Activated CD8-positive, alpha-beta memory T cell treated with anti-CD3 and anti-CD28 coated beads for 4 hours (primary cell): ENCODE measurements at places on chromosomes 2 and 18.

DNA sequence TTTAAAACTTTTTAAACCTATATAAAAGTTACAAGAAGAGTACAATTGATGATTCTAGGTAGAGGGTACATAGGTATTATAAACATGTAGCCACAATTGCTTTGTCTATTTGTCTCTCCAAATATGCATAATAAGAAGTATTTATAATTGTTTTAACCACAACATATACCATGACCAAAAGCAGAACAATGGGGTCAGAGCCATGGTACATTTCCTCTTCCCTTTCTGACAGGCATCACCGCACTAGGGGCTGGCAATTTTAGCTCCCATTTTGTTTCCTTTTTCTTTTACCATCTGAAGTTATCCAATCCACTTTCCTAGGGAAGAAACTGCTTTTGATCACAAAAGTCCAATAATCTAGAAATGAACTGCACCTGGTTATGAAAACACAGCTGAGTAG, 49.3 kb downstream of the TMX3 start:
- DNase-seq: no peak

- no peak for DNase-seq
Measured at GRCh38 chr2:183063083-183063482, 15.5 kb upstream of the DUSP19 start.

DNA sequence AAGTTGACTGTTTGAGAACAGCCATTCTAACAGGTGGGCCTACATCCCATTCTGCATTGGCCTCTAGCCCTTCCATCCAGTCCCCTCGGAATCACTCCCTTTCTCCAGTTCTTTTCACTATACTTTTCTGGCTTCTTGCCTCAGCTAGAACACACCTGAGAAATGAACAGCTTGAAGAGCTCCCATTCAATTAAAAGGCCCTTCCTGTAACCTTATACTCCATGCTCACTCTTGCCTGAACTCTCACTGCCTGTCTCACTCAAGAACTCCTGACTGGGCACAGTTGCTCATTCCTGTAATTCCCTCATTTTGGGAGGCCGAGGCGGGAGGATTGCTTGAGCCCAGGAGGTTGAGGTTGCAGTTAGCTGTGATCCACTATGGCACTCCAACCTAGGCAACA, 23.6 kb downstream of the CHRNA1 start:
- DNase-seq: no peak

GRCh38 chr2:134290358-134290757, 36.5 kb downstream of the MGAT5 start:
- DNase-seq: no peak

DNA sequence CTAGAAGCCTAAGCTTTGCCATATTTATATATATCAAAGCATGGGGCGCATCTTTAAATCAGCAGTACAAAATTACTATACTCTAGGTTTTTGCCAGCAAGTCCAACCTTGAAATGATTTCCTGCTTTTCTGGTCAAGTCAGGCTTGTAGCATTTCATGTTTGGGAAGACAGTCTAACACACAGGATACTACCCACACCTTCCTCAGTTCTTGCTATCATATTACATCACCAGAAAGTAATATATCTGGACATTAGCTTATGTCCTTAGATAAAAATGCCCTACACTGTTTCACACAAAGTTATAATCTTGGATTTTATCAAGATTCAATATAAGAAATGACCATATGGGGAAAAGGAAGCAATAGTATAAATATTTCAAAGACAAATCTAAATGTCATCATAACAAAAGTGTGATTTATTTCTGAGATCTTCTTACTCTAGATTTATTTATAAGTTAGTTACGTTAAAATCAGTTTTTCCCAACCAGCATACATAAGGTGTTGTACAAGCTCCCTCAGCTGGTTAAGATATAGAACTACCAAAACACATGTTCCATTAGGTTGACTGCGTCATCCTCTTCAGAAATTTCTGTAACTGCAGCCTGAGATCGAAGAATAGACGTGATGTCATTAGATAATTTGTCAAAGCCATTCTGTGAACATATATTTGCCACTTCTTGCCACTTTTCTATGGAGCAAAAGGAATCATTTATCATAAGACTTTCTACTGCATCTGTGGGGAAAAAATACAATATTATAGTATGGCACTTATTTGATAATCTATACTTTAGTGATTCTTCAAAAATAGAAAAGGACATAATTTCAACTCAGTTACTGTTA, 56.6 kb downstream of the CLHC1 start:
- no peak for DNase-seq

DNA sequence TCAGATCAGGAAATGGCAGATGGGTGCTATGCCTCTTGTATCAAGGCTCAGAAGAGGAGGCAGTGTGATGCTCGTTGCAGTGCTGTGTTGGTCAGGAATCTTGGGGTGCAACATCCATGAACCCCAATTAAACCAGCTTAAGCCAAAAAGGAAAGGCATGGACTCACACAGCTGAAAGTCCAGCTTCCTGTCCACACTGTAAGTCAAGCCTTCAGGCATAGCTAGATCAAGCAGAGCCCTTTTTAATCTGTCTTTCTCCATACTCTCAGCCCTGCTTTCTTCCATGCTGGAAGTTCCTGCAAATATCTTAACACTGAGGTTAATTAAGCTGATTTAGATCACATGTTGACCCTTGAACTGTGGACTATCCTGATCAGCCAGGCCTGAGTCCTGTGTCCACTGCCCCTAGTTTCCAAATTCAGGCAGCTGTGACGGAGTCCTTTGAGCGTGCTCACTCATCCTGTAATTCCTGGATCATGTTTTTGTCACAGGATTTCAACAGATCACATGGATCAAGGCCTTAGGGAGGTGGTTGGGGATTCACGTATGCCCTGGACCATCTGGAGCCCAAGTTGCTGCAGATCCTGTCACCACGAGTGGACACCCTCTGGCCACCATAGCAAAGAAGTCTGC, 4.5 kb upstream of the C2orf74 start:
- DNase-seq: no peak

- no peak for DNase-seq
Measured at GRCh38 chr18:42365591-42365990, 410.6 kb downstream of the PIK3C3 start.

- DNase-seq: no peak
Measured at GRCh38 chr2:195470622-195471021, 186.4 kb upstream of the SLC39A10 start.

- DNase-seq: no peak
Measured at GRCh38 chr2:210132239-210132638, 39.0 kb downstream of the KANSL1L start.

DNA sequence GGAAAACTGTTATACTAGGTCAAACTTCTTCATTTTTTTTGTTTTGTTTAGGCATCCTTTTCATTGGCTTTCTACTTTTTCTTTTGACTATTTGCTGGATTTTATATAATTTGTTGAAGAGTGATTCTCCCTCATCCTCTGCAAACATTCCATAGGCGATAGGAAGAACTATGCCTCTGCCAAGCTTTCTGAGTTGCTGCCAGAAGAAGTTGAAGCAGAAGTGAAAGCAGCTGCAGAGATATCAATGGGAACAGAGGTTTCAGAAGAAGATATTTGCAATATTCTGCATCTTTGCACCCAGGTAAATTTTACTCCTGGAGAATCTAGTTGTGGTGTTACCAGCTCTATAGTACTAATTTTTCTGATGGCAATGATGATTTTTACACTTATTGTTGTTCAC, 25.4 kb downstream of the NOP58 start:
- DNase-seq: no peak

DNA sequence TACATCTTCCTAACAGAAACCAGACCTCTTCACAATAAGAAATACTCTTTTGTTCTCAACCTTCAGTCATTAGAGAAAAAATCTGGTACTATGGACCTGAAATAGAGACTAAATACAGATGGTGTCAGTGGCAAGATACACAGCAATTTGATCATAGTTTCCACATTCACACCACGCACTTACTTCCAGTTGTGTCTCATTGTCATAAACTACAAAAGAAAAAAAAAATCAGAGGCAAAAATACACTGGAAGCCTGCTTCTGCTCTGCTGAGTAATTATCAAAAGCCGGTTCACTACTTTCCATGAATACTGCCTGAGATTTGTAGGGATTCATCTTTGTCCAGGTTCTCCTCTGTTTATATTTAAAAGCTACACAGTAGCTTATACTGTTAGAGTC, 182.6 kb downstream of the PID1 start:
- no peak for DNase-seq

DNA sequence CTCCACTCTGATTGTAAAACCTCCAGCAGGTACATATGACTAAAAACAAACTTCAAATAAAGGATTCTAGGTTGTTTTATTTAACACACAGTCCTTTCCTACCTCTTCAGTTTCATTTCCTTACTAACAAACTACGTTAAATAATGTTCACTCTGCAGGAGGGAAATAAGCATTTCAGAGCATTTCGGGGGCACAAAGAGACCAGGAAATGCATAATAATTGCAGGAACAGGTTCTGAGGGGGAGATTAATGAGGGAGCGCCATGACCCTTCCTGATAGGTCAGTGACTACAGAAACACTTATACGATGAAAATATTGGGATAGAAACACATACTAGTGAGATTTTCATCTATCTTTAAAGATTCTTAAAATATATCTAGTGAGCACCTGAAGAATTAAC, 416.6 kb downstream of the NRXN1 start:
- no peak for DNase-seq

DNA sequence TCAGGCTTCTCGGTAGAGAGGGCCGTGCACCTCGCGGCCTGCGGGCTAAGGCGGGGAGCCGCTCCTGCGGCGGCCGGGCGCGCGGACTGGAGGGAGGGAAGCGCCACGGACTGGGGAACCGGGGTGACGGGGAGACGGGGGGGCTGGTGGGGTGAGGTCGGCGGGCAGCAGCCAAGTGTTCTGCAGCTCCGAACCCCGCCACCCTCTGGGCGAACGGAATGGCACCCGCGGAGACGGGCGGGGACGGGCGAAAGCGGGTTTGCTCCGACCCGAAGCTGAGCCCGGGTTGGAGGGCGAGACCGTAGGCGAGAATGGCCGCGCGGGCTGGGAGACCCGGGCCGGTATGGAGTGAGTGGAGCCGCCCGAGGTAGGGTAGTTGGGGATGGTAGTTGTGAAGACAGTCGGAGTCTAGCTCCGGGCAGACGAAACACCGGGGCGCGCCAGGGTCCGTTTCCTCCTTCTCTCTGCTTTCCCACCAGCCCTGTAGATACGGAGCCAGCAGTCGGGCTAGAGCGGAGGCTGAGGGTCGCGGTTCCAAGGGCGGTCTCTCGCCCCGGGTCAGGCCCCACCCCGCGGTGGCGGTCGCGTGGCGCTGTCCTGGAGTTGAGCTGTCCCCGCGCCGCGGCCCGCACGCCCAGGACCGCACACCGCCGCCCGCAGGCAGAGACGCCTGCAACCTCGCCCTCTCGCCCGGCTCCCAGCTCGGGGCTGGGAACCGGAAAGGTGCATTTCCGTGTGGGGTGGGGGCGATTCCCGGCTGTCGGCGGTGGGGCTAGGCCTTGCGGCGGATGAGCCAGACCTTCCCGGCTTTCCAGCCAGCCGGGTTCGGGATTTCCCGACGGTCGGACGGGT, 160.3 kb upstream of the SIX2 start:
- no peak for DNase-seq

DNA sequence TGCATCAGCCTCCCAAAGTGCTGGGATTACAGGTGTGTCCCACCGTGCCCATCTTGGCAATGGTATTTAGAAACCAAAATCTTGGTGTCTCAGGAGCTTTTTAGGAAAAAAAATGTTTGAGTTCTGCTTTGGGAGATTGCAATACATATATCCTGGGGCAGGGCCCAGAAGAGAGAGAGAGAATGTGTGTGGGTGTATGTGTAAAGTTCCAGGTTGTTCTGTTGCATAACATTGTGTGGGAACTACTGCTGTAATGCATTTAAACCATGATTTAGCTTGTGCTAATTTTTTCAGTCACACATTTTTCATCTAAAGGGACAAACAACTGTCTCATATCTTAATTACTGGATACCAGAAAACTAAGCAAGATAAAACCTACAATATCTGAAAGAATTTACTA, 70.8 kb upstream of the NABP1 start:
- DNase-seq: no peak

GRCh38 chr2:134148172-134148571, 105.7 kb upstream of the MGAT5 start:
- no peak for DNase-seq

GRCh38 chr18:4453874-4454536, 1.1 kb downstream of the DLGAP1 start:
- no peak for DNase-seq

DNA sequence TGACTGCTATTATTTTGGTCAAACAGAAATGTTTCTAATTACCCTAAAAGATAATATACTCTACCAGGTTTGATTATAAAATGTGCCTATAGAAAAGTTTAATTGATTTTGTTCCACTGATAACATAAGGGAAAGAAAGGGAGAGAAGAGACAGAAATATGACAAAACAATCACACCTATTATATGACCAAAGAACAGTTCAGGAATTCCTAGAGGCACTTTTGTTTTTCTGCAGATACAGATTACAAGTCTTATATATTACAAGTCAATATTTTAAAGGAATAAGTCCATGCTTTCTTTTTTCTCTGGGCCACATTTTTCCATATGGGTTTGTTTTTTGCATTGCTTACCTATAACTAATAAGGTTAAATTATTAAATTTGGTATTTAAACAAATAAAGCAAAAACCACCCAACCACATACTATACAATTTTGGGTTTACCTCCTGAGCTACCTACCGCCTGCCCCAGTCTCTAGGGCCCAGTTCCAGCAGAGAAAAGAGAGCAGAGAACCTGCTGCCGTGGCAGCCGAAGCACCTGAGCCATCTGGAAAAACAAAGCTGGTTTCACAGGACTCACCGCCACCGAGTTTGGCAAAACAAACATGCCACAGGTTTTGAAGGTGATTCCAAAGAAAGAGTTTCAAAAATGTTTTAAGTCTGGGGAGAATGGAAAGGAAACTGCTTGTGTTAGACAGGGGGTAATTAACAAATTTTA, 92.1 kb downstream of the DYM start:
- no peak for DNase-seq

- no peak for DNase-seq
Measured at GRCh38 chr2:168519534-168520308, 63.6 kb downstream of the CERS6 start.

DNA sequence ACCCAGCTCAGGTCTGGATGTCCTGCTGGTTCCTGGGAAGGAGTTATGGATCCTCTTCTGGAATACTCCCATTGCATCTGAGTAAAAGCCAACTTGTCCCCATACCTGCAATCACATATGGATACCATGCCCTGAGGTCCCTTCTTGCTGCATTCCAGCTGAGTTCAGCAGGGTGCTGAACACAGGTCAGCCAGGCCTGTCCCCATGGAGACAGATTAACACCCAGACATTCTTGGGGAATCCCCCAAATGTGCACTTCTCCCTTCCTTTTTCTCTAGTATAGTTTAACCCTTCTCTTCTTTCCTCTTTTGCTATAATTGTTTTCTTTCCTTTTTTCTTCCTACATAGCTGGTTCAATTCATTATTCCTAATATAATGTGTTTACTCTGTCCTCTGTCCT, 799.6 kb upstream of the HS6ST1 start:
- DNase-seq: no peak

GRCh38 chr2:71555798-71556454, 102.6 kb downstream of the DYSF start:
- DNase-seq: no peak

GRCh38 chr18:57660961-57661360, 39.3 kb upstream of the NARS1 start:
- DNase-seq: no peak
